ENCODE measurements at places on chromosomes 4 and X.

GRCh38 chr4:54004463-54004862 is 59.9 kb downstream of the CHIC2 start:
- no peak for DNase-seq

DNA sequence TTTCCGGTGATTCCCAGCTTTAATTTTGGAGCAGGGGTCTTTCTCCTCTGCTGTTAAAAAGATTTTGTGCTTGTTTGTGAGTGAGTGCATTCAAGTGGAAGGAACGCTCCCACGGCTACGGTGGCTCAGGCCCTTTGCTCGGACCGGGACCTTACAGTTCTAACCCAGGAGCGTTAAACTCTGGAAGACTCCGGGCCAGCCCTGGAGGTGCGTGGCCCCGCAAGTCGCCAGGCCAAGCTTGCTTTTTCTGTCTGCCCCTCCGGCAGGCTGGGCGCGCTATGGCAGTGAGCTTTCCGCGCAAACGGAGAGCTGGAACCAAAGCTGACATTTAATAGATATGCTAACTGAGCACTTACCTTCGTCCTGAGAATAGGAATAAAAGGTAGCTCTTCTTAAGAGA is 18.3 kb upstream of the PITX2 start:
- DNase-seq, result no peak

GRCh38 chrX:84156821-84157220 is 31.2 kb downstream of the RPS6KA6 start:
- DNase-seq, result no peak

- no peak for DNase-seq
Observed at GRCh38 chrX:118577041-118577440, 81.4 kb downstream of the DOCK11 start.

- DNase-seq, result no peak
Observed at GRCh38 chr4:25873632-25874129, 10.9 kb upstream of the SEL1L3 start.

GRCh38 chr4:2793586-2794485 is 951 bp downstream of the SH3BP2 start:
- DNase-seq, result no peak

Measured in stimulated activated CD8-positive, alpha-beta memory T cell treated with anti-CD3 and anti-CD28 coated beads, Interleukin-4, amount 100 ng/mL, for 1 hour (primary cell).